ENCODE measurements at places on chromosomes 6 and 20. TPM values are rescaled to one million over a fixed set of nuclear protein-coding genes. Genes with fewer than 3 reads are reported as not detected.

The TRAPPC3L gene
- total RNA-seq = not detected

The C20orf202 gene
- not detected for total RNA-seq

The ADGRF5 gene
- not detected for total RNA-seq

The SLC22A7 gene
- not detected for total RNA-seq

The STMND1 gene
- total RNA-seq = not detected

The HCK gene
- not detected for total RNA-seq

The SLC22A16 gene
- total RNA-seq = not detected

The FAM110A gene
- 9.2 TPM for total RNA-seq

The OVOL2 gene
- total RNA-seq = 2.0 TPM

Measured in MCF 10A (cell line).